Posterior cingulate gyrus (tissue), 11 donors: ENCODE measurements at places on chromosomes 5 and 9.

GRCh38 chr9:133990366-133991213 lies 1.5 kb downstream of the VAV2 start:
- DNase-seq, result peak; percentile 74

GRCh38 chr9:38153152-38153909 lies 84.3 kb upstream of the SHB start:
- DNase-seq, result no peak

GRCh38 chr9:15404171-15404570 lies 18.5 kb upstream of the SNAPC3 start:
- DNase-seq, result no peak

DNA sequence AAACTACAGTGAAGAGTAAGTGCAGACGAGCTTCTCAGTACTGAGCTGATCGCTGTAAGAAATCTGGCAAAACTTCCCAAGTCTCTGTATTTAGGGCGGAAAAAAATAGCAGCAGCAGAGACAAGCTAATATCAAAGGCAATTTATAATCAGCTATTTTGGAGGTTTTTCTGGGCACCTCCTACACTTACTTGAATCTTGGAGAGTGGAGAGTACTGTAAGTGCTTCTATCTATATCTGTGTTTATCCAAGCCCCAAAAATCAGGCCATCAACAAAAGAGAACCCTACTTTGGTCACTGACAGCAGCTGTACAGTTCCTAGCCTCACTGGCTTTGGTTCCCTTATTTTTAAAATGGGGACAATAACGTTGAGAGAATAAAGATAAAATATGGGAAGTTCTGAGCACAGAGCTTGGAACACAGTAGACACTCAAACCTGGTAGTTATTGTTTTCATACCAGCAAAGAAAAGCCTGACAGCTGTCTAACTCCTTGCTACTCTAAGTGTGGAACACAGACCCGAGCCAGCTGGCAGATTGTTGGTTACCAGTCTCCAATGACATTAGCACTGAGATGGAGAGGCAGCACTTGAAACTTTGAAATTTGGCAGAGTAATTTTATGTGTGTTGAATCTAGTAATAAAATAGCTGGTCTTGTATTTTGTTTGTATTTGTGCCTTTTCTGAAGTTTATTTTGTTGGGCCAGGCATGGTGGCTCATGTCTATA lies 96.0 kb upstream of the SLC28A3 start:
- DNase-seq, result no peak

DNA sequence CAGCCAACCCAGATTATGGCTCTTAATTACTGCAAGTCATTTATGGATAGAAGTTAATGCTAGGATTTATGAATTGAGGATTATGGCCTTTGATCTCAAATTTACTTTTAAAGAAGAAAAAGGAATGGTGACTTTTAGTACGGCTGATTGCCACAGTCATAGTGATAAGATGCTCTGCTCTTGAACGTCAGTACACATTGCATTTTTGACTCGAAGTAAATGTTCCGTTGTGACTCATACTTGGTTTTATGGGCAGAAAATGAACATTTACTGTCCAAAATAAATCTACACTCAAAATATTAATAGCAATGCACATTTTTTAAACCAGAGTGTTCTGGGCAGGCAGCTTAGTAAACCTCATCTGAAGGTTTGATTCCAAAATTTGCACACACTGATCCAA lies 830 bp downstream of the ADAMTSL1 start:
- no peak for DNase-seq

DNA sequence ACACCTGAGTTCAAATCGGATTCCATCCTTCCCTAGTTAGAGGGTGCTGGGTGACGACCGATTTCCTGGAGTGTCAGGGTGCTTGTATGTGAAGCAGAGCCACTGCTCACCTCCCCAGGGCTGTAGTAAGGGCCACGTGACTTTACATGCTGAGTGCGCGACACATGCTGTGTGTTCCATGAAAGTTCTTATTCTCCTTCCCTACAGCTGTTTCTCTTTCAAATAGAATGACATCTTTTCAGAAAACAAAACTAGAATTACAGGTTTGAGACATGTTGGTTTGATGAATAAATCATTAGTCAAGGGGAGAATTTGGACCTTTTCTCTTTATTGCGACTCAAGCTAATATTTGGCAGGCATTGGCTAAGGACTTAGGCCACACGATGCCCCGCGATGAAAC lies 113.1 kb downstream of the JMY start:
- DNase-seq, result no peak

- no peak for DNase-seq
These were observed 37.4 kb downstream of the IL7R start for GRCh38 chr5:35894131-35894530.

DNA sequence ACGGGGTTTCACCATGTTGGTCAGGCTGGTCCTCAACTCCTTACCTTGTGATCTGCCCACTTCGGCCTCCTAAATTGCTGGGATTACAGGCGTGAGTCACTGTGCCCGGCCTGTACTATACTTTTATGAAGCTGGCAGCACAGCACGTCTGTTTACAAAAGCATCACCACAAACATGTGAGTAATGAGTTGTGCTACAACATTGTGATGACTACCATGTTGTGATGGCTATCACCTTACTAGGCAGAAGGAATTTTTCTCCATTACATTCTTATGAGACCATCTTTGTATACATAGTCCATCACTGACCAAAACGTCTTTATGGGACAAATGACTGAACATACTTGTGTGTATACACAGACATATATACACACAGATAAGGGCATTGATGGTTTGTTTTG lies 1019.0 kb downstream of the CDH18 start:
- no peak for DNase-seq

DNA sequence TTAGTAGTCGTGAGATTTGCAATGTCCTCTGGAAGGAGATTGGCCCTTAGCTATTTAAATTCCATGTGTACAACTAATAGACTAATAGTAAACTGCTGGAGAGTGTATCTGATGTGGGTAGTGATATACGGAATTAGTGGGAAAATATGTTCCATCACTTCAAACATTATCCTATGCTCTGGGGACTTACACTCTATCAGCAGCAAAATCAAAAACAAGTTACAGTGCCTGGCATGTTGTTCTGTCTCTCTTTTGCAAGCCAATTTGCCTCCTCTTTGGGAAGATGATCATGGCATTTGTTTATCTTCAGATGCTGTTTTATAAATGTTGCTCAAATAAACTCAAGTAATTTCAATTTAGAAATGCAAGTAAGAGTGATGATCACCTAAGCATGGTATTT lies 311.9 kb upstream of the ACO1 start:
- no peak for DNase-seq

- no peak for DNase-seq
These were observed 24.4 kb upstream of the C5orf46 start for GRCh38 chr5:147930769-147931168.

DNA sequence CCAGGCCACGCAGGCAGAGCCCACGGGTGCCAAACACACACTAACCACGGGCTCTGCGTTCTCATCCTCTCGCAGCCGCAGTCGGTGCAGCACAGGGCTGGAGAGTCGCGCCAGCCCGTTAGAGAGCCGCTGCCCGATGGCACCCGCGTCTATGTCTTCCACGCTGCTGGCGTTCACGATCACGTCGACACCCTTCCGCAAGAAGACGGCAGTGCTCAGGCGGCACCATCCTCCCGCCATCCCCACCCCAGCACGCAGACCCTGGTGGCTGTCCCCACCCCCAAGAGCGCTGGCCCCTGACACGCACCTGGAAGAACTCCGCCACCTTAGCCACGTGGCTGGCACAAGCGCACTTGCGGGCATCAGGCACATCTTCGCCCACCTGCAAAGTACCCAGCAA lies 6.0 kb downstream of the DBN1 start:
- no peak for DNase-seq

DNA sequence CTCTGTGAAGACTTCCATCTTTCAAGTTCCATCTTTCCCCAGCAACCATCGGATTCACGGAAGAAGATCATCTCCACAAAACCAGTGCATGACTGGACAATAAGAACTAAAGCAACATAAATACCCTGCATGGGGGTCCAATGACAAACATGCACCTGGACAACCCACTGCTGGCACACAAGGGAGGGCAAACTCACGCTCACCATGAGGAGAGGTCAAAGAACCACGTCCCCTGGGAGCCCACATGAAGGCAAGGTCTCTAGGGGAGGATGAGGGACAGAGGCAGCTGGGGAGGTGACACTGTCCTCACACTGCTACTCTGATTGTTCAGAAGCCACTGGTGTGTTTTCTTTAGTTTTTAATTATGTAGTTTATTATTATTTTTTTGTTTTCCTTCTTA lies 190.8 kb downstream of the MED10 start:
- no peak for DNase-seq

DNA sequence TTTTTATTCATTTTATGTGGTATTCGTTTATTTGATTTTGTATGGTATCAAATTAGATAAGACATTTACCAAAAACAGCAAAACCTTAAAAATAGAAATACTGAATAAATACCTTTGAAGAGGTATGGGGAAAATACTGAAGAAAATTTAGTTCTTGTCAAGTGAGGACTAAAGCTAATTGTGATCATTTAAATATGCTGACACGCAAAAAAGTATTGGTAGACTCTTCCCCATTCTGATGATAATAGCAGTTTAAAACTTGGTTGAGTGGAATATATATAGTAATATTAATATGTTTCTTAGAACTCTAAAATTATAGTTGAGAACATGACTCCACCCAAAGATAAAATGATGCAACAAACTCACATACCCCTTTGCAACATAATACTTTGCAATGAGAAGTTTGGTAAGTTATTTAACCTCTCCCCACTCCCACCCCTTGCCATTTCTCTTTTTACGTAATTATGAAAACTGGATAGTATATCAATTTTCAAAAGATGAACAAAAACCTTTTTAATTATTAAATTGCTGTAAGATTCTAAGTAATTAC lies 30.1 kb upstream of the SNX24 start:
- DNase-seq, result no peak

- DNase-seq, result no peak
These were observed 296.6 kb upstream of the RASA1 start for GRCh38 chr5:86971034-86971571.

DNA sequence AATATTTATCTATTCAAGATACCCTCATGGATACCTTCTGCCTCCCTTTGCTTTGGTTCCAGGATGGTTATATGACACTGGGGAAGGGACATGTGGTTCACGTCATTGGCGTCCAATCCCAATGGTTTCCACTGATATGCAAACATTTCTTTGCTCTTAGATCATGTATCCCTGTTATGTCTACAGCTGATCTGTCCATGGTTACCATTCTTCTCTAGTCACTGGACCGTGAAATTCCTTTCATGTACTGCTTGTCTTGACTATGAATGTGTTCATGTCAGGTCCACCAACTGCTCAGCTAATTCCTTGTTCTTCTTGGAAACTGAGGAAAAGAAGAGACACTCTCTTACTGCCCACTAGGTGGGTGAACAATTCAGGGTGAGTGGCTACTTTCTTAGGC lies 391.1 kb upstream of the ZNF608 start:
- DNase-seq, result no peak

DNA sequence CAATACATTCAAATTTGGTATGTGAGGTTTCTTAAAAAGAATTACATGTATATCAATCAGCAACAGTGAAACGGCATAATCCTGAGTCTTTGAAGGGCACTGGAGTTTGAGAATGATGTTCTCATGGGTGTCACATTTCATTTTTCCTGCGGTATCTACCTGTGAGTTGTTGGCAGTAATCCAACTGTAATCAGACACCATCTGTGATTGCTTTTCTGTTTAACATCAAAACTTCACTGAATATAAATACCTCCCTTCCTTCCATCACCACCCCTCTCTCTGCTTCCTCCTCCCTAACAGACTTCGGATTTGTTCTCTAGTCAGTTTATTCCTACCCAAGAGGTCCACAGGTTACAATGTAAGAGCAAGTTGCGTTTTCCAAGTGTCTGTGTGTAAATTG lies 275.2 kb upstream of the PCSK5 start:
- DNase-seq, result no peak

DNA sequence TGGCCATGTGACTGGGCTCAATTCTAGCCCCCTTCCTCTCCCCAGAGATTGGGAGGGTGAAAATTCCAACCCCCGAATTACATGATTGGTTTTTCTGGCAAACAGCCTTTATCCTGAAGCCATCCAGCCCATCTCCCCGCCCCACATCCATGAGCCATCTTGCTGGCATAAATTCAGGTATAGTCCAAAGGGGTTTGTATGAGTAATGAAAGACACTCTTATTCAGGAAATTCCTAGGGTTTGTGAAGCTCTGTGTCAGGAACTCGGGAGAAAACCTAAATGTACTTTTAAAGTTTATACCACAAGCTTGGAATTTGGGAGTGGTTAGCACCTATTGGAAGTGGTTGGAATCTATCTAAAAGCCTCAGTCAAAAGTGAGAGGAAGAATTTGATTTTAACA lies 80.6 kb upstream of the SIMC1 start:
- no peak for DNase-seq

GRCh38 chr9:88396836-88397577 lies 8.8 kb downstream of the SPIN1 start:
- no peak for DNase-seq

DNA sequence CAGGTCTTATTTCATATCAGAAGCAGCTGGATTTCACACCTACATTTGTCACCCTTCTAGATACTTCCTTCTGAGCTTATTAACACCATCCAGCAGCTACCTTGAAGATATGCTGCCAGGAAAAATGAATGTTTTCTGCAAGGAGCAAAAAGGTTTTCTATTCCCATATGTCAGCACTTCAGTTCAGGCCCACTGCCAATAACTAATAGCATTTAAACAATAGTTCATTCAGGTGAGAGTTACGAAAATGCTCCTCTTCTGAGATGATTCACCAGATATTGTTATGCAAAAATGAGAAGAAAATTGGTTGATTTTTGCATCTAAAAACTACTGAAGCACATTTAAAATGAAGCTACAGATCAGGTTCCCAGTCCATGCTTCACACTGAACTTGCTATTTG lies 56.4 kb upstream of the ISL1 start:
- no peak for DNase-seq

DNA sequence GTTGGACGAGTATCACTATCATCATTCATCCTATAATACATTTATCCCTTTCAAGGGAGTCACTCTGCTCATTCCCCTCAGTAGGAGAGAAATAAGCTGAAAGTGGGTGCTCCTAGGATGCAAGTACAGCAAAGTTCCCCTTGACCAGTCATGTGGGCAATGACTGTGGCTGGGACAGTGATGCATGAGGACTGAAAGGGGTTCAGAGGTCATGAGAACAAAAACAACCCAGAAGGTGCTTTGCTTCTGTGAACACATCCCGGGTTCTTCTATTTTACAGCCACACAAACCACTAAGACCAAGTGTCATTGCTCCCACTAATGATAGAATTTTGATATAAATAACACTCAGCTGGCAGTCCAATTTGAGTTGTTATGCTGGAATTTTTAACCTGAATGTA lies 177.8 kb upstream of the ADCY2 start:
- DNase-seq, result no peak

- no peak for DNase-seq
These were observed 73.2 kb downstream of the WNK2 start for GRCh38 chr9:93256878-93257807.

DNA sequence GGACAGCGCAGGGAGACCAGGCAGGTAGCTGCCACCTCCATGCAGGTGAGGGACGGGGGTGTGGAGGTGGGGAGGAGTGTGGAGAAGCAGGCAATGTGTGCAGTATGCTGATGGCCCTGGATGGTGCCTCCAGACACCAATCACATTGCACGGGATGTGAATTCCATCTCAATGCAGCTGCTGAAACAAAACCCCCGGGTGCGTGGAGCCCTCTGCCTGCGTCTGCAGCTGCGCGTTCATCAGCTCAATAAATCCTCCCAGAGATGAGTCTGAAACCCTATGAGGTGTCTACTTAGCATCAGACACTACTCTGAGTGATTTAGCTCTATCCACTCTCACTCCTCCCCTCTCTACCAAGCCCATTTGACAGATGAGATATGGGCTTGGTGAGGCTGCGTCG lies 10.3 kb downstream of the SOHLH1 start:
- no peak for DNase-seq

- peak; percentile 47 for DNase-seq
These were observed 7.7 kb downstream of the IL17B start for GRCh38 chr5:149371296-149371962.
